ENCODE measurements at places on chromosomes 5 and 9.
A peak's percentile ranks its signal among the peaks of the same experiment; 100 is the strongest.

DNA sequence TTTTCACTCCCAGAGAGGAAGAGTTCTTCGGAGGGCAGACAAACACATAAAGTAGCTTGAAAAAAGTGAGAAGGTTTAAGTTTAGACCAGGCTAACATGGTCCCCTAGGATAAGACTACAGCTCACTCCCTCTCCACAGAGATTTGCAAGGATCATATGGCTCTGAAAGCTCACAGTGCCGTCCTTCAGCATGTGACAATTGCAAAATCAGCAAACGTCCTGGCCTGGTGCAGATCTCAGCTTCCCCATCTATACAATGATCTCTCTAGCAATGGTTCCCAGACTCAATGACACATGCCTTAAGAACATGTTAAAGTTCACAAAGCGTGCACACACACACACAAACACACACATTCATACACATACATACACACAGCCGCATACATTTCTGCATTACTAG, 327.6 kb downstream of the ACTL7B start:
- no peak for DNase-seq

DNA sequence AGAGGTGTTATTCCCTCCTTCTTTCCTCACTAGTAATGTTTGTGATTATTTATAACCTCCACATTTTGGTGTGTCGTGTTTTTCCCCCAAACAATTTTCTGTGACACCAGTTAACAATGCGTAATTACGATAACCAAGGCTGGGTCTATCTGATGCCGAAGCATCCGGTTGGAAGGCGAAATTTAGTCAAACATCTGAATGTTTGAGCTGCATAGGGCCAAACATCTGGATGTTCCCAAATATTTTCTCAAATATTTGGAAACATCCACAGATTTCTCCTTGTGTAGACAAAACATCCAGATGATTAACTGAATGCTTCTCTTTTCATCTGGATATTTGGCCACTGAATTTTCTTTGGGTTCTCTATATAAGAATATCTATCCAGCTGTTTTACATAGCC, 371.7 kb downstream of the NFIB start:
- no peak for DNase-seq

GRCh38 chr9:113573046-113573958, 109.8 kb downstream of the RGS3 start:
- DNase-seq: no peak

GRCh38 chr9:112664531-112664930, 53.4 kb downstream of the INIP start:
- no peak for DNase-seq

- DNase-seq: no peak
Measured at GRCh38 chr5:51988634-51989033, 605.4 kb downstream of the ISL1 start.

GRCh38 chr9:6929441-6930215, 171.9 kb downstream of the KDM4C start:
- DNase-seq: no peak

GRCh38 chr9:129365196-129365595, 187.1 kb upstream of the IER5L start:
- no peak for DNase-seq

DNA sequence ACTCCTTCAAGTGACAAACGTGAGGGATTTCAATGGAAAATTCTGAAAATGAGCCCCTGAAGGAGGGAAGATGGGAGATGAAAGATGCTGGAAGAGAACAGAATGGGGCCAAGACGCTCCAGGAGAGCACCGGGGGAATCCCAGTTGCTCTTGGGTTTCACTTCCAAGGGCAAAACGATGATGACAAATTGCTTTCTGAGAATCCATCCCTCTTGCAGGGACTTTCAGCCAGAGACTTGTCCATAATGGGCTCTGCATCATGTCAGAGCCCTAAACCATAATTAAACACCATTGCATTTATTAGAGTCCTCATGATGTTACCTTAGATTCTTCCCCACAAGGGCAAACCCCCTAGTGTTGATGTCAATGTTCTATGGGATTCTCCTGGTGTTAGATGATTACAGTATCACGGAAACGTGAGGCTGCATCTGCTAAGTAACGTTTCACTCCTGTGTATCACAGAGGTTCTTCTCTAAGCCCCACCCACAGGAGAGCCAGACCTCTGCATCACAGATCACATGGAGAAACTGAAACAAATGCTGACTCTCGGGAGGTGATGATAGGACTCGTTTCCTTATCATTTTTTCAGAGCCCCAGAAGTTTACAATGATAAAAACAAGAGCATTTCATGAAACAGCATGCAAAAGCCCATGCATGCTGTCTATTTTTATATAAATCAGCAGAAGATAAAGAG, 114.4 kb downstream of the TENT4A start:
- DNase-seq: no peak

DNA sequence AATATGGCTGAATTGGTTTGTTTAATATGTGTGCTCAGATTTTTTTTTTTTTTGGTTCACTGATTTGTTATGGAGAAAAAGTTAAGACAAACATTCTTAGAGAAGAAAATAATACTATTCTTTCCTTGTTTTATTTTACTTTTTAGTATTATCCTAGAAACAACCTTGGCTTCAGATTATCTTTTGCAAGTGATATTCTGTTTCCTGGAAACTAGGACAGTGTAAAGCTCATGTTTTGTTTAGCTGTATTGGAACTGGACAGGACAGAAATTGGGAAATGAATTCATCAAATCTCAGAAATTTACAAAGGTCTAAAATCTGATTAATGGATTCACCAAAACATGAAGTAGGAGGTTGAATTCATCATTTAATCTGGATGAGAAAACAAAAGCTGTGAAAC, 130.5 kb downstream of the FBXL7 start:
- DNase-seq: no peak

DNA sequence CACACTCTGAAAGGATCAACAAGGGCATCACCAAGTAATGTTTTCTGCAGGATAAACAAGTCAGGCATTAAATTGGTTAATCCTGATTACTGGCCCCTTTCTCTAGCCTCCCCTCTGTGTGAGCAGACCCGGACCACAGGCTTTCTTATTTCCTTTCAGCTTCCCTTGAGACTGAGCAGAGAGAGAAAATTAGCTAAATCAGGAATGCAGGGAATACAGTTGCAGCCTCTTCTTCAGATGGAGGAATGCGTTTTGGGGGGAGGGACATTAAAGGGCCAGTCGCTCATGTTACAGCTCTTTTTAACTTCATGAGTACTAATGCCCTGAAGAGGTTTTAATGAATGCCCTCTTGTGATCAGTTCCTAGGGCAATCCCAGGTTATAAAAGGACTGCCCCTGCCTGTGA, 19.8 kb downstream of the PCDHAC2 start:
- DNase-seq: no peak

- DNase-seq: peak; percentile 49
Measured at GRCh38 chr5:52859628-52860027, 71.9 kb downstream of the ITGA1 start.

DNA sequence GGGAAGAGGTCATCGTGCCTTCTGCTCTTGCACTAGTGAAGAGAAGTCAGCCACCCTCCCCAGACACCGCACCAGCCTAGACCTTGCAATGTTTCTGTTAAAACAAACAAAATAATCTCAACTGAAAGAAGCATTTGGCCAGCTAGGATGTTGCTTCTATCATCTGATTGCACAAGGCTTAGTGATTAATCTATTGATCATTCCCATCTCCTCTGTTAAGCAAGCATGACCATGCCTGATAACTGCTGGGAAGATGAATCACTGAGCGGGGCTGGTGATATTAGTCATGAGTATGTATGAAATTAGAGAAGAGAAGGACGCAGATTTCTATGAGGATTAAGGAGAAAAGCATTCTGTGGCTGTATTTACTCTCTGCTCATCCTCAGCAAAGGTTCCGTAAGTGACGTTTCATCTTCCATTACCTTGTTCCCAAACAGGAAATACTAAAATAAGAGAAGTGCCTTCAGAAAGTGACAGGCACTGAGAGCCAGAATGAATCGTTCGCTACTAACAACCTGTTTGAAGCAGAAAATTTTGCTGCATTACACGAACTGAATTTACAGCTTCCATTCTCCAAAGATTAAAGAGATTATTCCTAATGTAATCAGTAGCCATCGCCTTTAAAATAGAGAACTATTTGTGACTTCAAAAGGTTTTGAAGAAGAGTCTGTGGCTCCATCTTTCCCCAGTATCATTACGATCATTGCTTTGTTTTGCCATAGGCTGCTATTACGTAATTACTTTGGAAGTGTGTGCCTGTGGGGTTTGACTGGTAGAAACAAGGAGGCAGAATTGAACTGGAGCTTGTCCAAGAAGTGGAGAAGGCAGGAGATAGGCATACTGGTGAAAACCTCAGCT, 219.1 kb downstream of the MED10 start:
- peak; percentile 40 for DNase-seq

GRCh38 chr5:36357391-36357975, 55.8 kb upstream of the RANBP3L start:
- peak; percentile 92 for DNase-seq

GRCh38 chr9:94973451-94973941, 247.0 kb downstream of the AOPEP start:
- peak; percentile 80 for DNase-seq

- peak; percentile 46 for DNase-seq
Measured at GRCh38 chr5:11377896-11378295, 526.4 kb downstream of the CTNND2 start.

- no peak for DNase-seq
Measured at GRCh38 chr5:122656577-122656976, 118.3 kb upstream of the SNX2 start.

DNA sequence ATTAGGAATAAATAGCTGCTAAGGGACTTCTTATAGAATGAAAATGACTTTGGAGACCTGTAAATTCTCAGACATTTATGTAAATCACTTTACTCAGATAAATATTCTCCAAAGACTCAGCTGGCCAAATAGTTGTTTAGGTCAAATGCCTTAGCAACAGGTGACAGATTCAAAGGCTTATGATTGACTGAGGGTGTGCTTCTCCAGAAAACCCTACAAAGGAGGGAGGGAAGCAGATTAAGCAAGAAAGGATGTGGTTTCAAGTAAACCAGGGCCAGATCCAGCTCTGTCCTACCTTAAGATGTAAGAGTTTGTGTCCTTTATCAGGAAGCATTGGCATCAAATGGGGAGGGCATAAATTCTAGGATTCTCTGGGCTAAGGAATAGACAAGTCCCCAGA, 433.0 kb downstream of the TLE1 start:
- DNase-seq: no peak

DNA sequence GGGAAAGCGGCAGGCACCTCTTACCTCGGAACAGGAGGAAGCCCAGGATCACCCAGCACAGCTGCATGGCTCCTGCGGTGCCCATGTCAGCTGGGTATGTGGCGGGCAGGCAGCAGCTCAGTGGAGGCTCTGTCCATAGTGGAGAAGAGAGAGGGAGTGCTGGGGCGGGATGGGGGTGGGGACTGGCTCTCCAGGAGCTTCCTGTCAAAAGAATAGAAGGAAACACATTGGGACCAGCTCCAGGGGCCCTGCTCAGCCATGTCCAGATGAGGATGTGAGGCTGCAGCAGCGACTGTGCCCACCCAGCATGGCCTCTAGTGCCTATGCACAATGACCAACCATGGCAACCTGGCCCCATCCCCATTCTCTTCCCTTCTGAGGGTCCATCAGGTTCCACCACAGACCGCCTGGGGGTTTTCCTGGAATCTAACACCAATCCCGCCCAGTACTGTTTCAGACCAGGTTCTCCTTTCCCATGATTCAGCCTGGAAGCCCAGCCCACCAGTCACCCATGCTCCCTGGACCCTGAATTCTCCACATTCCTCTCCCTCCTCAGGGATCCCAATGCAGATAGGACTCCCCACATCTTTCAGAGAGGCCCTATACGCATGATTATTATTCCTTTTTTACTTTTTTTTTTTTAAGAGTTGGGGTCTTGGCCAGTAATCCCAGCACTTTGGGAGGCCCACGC, at the start of gene ECSCR:
Gene ECSCR, minus strand, starts transcription at position 158 of the 691 bp plus-strand sequence. Its CDS starts 73 bp downstream, at position 85.
- no peak for DNase-seq

DNA sequence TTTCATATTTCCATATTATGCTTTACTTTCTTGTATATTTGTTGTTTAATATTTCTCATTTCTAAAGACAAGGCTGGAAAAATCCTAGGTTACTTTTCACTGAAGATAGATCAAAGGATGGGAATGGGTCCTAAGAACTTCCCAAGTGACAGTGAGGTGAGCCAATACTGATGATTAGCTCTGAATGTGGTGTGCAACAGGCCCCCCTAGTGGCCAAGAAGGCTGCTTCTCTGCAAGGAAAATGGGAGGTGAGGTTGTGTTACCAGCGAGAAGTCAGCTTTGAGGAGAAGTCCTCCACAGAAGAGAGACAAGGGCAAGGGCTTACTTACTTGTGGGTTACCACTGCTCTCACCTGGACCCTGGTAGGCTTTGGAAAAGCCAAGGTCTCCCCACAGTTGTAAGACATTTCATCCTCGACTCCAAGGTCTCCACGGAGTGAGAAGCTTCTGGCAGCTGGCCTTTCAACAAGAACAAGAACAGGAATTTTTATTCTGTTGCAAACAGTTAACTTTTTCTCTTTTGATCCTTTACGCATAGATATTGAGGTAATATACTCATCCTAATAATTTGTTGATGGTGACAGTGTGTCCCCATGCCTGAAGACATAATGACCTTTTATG, 69.9 kb downstream of the MAMDC2 start:
- peak; percentile 48 for DNase-seq

DNA sequence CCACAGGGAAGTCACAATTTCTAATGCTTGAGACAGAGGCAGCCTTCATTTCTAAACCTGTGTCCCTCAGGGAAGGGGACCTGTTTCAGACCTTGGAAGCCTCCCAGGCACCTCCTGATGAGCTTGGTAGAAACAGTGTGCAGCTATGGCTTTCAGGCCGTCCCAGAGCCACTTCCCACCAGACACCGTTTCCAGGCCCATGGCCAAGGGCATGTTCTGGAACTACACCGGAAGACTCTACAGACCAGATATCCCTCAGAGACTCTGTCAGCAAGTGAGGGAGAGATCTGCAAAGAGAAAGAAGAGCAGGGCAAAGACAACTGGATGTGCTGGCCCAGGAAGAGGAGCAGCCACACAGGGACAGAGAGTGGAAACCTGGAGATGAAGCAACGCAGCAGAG, 82.2 kb upstream of the HSPA9 start:
- no peak for DNase-seq

Measured in astrocyte of the cerebellum (primary cell).